Iris pigment epithelial cell (primary cell): ENCODE measurements at places on chromosomes 2 and 18.

DNA sequence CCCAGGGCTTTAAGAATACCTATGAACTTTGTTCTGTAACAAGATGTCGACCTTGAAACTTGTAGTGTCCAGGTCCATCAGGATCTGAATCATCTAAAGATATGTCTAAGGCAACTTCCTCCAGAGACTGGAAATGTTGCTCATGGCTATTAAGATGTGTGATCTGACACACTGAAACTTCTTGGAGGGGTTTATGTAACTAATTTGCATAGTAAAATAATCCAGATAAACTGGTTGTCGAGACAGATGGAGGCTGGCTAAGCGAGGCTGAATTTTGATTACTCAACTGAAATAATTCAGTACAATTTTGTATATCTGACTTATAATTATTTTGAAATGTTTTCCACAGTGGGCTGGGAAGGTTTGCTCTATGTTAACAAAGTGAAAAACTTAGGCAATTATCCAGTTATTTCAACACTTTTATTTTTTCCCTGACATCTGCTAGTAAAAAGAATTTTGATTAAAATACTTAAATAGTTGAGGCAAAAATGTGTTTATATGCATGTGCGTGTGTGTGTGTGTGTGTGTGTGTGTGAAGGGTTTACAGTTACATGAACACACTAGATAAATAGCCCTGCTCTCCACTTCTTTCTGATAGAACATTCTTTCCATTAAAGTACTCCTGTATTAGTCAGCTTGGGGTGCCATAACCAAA, 11.4 kb upstream of the MAP3K20 start:
- peak; percentile 80 for DNase-seq

DNA sequence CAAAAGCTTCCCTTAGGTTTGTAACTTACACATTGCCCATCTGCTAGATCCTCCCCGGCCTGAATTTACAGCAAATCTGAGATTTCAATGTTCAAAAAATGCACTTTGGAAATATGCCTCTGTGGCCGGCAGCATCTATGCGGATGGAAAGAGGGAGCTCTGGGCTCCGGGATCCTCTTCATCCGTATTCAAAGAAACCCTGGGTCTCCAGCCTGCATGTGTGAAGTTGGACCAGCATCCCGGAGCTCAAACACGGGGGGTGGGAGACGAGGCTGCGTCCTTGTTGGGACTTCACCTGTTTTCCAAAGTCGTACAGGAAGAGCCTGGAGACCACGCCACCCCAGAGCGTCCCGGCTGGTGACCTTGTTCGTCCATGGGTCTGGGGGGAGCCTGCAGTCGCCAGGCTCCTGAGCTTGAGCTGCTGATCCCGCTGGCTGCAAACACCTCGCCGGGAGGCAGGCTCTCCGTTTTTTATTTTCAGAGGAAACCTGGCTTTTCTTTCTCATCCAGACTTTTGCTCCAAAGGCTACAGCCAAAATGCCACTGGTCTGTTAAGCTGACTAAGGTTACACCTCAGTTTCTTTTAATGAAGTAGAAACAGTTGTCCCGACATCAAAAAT, 77.4 kb downstream of the PTGR3 start:
- DNase-seq: no peak

DNA sequence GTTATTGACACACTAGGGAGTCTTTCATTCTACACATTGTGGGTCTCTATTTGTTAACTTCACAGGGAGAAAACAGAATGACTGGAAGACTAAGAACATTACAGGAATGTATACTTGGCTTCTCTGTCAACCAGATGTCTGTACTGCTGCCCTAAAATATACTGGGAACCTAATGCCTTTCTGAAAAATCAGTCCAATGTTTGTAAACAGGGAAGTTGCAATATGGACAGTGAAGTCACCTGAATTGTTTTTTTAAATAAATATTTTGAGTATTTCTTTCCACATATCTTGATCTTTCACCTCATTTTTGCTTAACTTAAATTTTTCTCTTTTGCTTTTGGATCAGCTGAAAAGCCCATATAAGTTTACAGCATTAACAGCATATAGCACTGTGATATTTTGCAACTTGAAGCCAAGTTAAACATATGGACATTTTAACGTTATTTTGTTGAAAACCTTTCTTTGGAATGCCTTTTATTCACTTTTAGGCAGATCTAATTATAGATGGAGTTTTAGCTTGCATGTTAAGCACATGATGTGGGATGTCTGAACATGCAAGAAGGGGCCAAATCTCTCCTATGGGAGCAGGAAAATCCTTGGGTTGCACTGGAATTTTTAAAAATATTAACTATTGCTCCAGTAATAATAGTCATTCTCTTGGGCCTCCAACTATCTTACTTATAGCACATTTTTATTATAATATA, 137.7 kb upstream of the TWIST2 start:
- DNase-seq: no peak

- no peak for DNase-seq
Measured at GRCh38 chr2:119775102-119775501, 15.4 kb downstream of the PTPN4 start.

- DNase-seq: no peak
Measured at GRCh38 chr2:176137906-176138305, 8.4 kb downstream of the HOXD8 start.

GRCh38 chr18:56083523-56084287, 495.7 kb upstream of the TCF4 start:
- DNase-seq: peak; percentile 4

DNA sequence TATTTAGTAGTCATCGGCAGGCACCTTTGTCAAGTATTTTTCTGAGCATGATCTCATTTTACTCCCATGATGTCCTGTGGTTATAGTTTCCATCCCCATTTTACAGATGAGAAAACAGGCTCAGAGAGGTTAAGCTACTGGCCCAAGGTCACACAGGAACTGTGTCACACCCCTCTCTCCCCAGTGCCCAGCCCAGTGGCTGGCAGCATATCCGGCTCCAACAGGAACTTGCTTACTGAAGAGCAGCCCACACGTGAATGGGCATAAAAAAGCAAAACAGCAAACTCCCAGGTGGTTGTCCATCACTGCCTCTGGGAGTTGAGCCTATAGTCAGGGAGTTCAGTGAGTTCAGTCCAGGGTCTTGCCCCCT, 8.3 kb upstream of the KLF11 start:
- no peak for DNase-seq

- DNase-seq: no peak
Measured at GRCh38 chr2:113887009-113887792, 2.7 kb upstream of the ACTR3 start.

DNA sequence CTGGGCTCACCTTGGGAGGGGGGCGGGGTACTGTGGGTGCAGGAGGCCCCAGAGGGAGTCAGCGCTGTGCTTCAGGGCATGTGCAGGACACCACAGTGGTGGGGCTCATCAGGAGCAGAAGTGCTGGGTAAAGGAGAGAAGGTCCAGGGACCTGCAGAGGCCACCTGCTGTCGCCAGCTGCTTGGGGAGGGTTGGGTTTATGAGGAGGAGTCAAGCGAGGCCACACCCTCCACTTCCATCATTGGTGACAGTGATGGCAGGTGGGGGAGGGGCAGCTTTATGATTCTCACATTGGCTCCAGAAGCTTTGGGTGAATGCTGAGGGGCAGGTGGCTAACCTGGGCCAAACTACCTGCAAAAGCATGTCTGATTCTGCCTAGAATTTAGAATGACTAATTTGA, 392.6 kb downstream of the HRH4 start:
- DNase-seq: no peak

- DNase-seq: no peak
Measured at GRCh38 chr2:12271589-12271984, 445.1 kb upstream of the TRIB2 start.

DNA sequence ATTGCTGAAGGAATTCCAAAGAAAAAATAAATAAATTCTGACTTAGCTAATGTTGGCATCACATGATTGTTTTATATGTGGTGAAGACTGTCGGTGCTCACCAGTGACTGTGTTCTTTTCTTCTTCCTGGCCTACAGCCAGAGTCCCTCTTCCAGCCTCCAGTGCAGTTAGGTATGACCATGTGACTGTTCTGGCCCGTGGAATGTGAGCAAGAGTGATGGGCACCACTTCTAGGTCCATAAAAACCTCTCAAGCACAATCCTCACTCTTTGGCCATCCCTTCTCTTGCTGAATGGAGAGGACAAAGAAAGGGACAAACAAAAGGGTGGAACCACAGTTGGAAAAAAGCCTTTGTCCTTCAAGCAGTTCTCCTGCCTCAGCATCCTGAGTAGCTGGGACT, 39.0 kb upstream of the BMPR2 start:
- no peak for DNase-seq

DNA sequence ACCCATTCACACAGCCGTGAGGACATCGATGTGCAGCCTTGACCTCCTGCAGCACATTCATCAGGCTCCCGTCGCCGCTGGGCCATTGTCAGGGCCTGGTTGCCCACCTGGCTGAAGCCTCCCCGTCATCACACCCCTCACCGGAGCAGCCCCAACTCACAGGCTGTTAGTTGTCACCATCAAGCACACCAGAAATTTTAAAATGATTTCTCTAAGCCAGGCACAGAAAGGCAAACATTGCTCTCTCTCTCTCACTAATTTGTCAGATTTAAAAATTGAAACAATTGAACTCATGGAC, 167.1 kb downstream of the RTP5 start:
- no peak for DNase-seq

DNA sequence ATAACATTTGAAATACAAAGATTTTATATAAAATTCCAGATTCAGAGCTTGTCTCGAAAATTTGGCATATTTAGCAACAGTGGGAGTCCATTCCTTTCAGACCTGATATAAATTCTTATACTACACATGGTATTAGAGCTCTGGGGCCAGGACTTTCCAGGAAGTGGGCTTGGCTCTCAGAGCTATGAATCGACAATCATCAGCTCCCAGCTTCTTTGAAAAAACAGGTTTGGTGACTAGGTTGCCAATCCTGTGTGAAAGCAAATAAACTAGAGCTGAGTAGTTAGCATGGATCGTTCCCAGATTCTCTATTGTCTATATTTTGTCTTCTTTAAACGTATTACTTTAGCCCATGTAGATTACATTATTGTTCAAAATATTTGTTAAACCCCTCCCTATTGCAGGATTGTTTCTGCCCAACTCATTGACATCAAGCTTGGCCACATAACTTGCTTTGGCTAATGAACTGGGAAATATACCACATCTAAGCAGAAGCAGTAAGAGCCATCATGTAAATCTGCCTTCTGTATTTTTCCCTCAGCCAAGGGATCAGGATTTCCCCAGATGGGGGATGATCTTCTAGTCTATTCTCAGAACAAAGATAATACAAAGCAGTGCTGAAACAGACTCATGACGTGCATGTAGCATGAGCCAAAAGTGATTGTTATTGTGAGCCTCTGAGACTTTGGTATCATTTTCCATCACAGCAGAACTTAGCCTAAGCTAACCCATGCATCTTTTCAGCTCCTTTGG, 105.4 kb downstream of the KCNH7 start:
- DNase-seq: no peak

DNA sequence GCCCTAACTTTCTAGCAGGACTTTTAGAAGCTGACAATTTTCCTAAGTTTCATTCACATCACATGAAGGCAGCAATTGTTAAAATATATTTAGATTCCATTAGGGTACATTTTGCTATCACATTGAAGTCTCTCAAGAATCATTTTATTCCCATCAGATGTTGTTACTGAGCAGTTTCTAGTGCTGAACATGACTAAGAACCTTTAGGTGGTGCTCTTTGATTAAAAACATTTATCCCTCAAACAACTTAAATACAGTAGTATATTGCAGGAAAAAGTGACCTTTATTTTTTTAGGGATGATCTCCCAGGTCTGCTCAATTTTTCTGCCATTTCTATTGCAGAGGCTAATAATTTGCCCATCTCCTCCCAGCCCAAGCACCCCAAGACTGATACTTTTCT, 22.9 kb upstream of the NARS1 start:
- DNase-seq: peak; percentile 30

- peak; percentile 45 for DNase-seq
Measured at GRCh38 chr2:72883356-72883962, 3.7 kb upstream of the SPR start.

DNA sequence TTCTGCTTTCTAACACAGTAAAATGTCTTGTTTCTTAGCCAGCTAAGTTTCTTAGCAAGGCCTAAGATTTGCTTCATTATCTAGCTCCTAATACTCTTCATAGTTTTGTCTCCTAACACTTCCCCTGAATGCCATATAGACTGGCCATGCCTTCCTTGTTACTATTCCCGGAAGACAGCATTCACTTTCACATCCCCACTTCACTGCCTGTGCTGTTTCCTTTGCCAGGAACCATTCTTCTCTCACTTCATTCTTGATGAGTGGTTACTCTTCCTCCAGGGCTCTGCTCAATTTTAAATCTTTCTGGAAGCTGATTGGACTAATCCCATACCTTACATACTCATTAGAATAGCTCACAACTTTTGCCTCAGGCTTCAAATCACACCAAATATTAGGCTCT, 1510.2 kb upstream of the DDX18 start:
- no peak for DNase-seq

DNA sequence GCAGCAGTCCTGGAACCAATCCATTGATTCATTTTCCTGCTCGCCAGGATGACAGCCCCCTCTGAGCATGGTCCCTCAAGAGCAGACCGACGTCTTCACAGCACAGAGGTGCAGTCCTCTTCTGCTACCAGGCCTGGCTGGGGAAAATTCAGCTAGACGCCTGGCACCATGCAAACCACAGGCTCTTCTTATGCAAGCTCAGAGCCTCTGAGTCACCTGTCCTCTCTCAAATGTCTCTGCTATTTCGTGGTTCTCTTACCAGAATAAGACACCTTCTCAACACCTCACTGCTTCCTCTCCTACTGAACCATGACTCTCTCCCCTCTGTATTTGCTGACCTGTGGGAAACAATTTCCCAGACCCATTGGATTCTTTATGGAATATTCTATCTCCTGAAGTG, 79.8 kb upstream of the CYRIA start:
- DNase-seq: no peak

DNA sequence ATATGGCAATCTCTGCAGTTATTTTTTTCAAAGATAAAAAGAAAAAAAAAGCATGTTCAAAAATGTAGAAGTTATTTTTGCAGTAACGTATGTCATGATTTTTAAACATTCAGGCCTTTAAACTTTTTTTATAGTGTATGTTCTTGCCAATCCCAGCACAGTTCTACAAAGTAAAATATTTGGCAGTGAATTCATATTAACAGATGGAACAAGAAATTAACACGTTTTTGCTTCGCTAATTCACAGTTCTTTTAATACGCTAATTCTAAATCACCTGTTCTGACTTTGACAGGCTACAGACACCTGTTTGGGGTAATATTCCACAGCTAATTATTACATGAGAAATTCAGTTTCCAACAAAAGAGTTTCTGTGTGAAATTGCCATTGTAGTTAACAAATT, 183.2 kb downstream of the ARHGAP15 start:
- DNase-seq: no peak

GRCh38 chr18:6557057-6557769, 142.5 kb upstream of the L3MBTL4 start:
- no peak for DNase-seq

GRCh38 chr18:34880882-34881834, 160.1 kb upstream of the MAPRE2 start:
- DNase-seq: peak; percentile 44

GRCh38 chr2:201908901-201909300, 102.6 kb downstream of the CDK15 start:
- peak; percentile 64 for DNase-seq

DNA sequence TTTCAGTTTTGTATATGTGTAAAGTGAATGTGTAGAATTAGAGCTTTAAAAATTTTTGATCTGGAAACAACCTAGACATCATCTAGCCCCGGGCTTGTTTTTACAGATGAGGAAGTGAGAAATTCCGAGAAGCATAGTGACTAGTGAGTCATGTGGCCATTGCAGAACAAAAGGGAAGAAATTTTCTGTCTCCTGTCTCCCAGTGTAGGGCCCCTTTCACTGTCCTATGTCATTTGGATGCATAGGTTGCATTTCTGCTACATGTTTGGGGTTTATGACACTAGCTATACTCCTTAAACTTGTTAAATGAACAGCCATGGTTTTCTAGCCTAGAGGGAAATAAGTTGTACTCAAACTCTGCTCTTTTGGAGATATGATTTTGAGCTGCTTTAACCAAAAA, 84.6 kb downstream of the PLCL1 start:
- peak; percentile 35 for DNase-seq
